ENCODE measurements at places on chromosomes 12 and 14.

DNA sequence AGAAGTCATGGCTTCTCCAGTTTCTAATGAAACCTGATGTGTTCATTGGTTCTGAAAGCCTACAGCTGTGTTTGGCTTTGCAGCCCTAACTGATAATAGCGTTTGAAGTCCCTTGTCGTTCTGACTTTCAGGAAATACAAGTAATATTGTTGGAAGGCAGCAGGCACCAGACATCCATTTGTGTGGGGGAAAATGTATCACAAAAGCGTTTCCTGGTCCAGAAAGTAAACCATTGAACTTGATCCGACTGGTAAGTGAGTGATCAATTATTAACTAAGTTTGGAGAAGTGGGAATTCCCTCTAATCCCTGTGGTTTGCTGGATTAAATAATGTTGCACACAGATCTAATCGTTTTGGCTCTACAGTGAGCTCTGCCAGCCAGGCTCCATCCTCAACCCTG lies 77.3 kb upstream of the LTA4H start:
- no peak for DNase-seq

DNA sequence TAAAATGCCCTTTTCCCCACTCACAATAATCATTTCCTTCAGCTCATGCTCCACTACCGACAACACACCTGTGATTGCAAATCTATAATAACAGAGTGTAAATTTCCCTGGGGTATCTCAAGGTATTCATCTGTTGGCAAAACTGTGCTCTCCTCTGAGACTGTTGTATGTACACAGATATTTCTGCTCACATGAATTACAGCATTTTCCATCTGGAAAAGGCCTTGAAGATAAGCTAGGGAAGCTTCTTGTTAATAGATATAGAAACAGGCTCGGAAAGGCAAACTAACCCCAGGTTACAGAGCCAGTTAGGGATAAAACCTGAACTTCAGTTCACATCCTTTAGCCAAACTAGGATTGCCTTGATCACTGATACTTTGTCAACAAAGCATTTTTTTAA lies 210.4 kb upstream of the KRR1 start:
- no peak for DNase-seq

DNA sequence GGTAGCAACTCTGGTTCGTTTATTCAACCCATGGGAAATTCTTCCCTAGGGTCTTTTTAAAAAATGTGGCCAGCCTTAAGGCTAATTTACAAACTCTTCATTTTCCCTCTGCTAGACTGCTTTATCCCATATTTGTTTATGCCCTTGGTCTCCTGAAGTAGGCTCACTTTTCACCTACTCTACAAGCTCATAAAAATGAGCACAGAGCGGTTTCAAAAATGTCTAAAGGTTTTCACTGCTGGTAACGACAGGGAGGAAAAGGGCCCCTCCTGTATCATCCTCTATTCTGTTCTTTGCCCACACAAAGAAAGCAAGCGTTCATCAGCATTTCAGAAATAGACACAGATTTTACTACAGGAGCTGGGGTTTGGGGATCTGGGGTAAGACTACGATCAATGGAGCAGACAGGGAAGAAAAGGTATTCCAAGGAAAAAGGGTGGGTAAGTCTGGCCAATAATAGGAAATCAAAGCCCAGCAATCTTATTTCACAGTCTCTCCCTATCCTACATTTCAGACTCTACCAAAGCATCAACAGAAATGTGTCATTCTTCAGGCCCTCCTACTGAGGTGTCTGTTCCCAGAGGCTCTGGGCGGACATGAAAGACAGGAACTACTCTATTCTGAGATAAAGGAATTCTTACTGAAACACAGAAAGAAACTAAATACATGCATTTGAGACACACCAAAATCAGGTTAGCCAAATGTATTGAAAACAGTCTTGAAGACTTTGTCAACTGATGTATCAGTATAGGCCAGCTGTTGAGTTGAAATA lies 86.4 kb downstream of the SPPL3 start:
- no peak for DNase-seq

GRCh38 chr12:120234643-120235368 lies 30.7 kb downstream of the PXN start:
- no peak for DNase-seq
